ENCODE measurements at places on chromosomes 16 and 17.

DNA sequence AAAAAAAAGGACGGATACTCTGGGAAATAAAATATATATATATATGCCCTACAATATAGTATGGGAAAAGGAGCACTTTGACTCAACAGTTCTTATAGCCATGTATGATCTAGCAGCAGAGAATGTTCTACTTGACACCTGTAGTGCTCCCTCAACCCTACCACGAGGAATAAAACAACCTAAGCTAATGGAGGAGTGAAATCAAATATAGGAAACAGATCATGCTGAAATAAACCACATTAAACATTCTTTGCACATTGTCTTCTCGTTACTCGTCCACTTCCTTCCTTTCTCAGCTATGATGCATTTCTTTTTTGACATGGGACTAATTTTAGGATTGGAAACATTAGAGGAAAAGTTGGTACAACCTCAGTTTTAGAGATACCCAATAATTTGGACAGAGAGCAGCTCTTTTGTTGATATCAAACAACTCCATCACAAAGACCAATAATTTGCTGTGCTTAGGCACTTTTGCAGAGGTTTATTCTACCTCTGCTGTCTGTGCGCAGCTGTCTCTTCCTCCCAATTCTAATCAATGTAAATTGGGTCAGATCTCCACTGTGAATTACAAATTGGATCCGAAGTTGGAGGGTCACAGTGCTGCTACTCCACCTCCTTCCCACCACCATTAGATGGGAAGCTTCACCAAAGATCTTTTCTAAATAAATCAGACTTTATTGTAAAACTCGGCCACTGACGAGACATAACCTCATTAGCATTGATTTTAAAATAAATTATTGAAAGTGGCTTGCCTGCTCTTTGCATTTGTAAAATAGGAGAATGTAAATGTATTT, 65.8 kb downstream of the SNX11 start:
- no peak for DNase-seq

- no peak for DNase-seq
Measured at GRCh38 chr16:74997042-74997491, 1.8 kb upstream of the ZNRF1 start.

DNA sequence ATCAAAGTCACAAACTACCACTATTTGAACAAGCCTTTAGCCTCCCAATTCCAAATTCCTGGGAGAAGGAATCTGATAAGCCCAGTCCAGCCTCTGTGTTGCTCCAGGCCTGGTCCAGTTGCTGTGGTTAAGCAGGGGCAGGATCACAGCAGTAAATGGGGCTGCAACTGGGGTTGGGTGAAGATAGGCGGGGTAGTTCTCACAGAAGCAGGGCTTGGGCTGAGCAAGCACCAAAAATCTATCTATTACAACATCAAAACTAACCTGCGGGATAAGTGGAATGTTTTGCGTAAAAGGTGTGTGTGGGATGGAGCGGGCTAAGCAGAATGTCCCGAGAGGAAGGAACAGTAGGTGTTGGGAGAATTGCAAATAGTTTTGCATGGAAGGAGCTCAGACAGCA, 23.0 kb upstream of the RNF135 start:
- no peak for DNase-seq

DNA sequence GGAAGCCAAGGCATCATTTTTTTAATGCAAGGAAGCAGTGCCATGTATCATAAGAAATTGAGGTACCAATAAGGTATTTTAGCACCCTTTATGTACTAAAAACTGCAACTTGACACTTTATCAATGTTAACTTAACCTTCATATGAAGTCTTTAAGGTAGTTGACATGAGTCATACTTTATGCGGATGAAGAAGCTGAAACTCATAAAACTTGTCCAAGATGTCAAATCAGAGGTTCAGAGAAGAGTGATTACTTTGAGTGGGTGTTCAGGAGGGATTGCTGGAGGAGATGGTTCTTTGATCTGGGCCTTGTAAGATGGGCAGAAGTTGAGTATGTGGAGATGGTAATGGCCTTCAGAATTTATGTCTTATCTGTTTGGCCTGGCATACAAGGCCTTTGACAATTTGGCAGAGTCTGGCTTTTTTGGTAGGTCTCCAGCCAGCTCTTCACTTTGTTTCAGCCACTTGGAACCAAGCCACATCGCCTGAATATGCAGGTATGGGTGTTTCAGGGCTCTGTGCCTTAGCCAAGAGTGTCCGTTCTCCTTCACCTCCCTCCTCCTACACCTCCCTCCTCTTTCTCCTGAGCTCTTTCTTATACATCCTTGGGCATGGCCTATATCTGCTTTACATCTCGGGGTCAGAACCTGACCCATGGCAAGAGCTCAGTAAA, 23.7 kb downstream of the YPEL2 start:
- DNase-seq = no peak

DNA sequence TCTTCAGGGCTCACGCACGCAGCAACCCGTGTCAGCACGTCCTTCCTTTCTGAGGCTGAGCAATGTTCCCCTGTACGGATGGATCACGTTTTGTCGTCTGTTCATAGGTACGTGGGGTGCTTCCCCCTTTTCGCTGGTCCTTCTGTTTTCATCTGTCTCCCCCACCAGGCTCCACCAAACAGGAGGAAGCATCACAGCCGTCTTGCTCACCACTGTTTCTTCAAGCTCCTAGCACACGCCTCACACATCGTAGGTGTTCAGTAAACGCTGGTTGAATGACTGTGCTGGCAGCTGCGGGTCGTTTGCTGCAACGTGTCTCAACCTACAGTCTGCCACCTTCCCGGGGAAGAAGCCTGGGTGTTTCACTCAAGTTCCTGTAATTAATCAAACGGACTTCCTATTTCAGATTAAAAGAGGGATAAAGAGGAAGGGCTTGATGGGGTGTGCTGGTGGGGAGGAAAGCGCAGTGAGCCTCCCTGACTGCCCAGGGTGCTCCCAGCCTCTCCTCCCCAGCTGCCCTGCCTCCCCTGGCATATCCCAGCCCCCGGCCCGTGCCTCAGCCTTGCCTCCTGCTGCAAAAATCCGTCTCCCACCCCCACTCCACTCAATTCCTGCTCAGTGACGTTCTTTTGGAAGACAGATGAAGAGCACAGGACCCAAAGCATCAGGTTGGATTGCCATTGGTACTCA, 76.7 kb upstream of the DOC2B start:
- DNase-seq = no peak

GRCh38 chr17:83186226-83186625, 106.8 kb downstream of the METRNL start:
- no peak for DNase-seq

- DNase-seq = no peak
Measured at GRCh38 chr16:86663685-86664521, 85.6 kb downstream of the FOXL1 start.

DNA sequence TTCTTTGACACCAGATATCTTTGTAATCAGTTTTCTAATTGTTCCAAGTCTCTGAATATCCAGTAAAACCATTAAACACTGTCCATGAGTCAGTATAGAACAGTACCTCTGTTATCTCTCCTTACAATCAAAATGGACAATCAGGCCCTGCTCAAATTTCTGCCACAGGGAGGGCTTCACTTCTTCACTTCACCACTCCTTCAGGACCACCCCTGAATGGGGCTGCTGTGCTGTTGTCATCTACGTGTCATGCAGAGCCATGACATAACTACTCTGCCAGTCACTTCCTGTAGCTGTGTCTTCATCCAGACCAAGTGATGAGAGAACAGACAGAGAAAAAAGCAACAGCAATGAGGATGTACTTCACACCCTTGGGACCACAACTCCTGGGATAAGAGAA, 116.9 kb downstream of the TANC2 start:
- DNase-seq = no peak

GRCh38 chr17:41907185-41907556, 11.6 kb downstream of the ACLY start:
- DNase-seq = no peak

DNA sequence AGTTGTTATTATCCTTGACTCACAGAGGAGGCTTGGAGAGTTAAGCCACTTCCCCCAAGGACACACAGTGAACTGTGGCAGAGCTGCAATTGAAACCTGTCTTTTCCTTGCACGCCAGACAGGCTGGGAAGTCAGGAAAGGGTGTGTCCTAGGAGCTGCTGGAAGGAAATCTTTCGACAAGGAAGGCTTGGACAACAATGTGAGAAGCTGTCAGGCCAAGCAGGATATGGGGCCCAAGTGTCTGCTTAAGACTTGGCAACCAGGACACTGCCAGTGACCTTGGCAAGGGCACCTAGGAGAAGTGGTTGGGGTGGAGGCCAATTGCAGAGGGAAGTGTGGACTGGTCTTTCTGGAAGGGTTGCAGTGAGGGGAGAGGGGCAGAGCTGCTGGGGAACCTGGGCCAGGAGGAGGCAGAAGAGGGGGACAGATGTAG, 2.1 kb upstream of the CAMKK1 start:
- DNase-seq = no peak

GRCh38 chr16:57373117-57373947, 1.0 kb downstream of the CX3CL1 start:
- DNase-seq = no peak

DNA sequence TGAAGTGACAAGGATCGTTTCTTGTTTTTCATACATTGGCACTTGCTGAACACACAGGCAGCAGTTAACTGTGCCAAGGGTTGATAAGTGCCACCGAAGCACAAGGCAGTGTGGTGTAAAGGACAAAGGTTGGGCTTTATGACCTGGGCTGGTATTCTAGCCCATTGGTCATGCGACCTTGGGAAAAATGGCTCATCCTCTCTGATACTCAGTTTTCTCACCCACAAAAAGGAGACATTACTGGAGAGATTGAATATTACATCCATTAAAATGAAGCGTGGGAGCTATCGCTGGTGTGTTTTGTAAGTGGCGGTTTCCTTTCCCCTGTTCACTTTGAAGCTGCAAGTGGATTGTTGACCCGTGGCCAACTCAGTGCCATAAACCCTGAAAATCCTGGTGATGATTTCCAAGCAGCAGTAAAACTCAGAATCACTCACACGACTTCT, 216.9 kb downstream of the HAPSTR1 start:
- no peak for DNase-seq

GRCh38 chr17:50013079-50013478, 18.1 kb upstream of the DLX3 start:
- DNase-seq = no peak

DNA sequence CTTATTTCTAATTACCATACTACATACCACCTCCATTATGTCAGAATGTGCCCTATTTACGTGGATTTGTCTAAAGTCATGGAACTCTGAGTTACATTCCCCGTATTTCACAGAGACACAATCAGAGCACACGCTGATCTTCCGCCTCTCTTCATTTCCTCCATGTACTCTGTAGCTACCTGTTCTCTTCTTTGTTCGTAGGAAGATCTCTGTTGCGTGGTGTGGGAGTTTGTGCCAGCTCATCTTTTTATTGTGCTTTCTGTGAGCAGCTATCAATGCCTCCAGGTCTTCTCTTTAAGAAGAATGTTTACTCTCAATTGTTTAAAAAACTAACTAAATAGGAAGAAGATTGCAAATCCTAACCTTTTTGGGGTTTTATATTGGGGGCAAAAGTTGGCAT, 26.9 kb downstream of the NLRC5 start:
- DNase-seq = no peak

GRCh38 chr16:5398203-5398602, 300.6 kb upstream of the EEF2KMT start:
- no peak for DNase-seq

DNA sequence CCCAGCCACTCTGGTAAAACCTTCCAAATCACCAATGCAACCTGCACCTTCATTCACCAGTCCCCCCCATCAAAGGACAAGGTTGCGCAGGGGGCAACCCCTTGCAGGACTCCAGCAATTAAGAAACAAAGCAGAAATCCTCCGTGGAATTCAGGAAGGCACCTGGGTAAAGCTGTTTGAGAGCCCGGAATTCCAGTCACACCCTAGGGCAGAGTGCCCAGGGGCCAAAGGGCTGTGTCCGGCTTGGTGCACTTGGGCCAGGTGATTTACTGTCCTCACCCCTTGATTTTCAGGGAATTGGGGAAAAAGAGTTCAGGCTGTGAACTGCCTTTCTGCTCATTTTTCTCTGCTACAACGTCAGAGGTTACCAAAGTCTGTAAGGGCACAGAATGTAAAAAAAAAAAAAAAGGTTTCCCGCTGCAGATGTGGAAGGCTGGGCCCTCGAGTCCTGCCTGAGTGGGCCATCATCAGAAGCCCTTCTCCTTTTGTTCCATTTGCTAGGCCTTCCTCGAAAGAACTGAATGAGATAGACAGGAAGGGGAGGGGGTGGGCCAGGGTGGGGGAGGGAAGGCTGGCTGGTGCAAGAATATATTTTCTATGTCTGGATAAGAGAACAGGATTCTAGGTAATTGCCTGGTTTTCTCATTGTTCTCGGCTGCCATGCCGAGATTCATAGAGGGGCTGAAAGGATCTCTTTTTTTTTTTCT, 266.5 kb upstream of the PSMD7 start:
- no peak for DNase-seq

- DNase-seq = no peak
Measured at GRCh38 chr16:85908889-85909589, 10.1 kb downstream of the IRF8 start.

- DNase-seq = no peak
Measured at GRCh38 chr17:31415004-31415454, 23.6 kb downstream of the RAB11FIP4 start.

DNA sequence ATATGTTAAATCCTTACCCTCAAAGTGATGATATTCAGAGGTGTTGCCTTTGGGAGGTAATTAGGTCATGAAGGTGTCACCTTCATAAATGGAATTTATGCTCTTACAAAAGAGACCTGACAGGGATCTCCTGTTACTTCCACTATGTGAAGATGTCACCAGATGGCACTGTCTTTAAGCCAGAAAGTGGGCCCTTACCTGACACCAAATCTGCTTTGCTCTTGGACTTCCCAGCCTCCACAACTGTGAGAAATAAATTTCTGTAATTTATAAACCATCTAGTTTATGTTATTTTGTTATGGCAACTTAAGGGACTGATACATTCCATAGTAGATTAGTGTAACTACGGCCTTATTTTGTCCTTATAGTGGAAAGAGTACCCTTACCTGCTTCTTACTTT, 358.3 kb upstream of the SALL1 start:
- DNase-seq = no peak

DNA sequence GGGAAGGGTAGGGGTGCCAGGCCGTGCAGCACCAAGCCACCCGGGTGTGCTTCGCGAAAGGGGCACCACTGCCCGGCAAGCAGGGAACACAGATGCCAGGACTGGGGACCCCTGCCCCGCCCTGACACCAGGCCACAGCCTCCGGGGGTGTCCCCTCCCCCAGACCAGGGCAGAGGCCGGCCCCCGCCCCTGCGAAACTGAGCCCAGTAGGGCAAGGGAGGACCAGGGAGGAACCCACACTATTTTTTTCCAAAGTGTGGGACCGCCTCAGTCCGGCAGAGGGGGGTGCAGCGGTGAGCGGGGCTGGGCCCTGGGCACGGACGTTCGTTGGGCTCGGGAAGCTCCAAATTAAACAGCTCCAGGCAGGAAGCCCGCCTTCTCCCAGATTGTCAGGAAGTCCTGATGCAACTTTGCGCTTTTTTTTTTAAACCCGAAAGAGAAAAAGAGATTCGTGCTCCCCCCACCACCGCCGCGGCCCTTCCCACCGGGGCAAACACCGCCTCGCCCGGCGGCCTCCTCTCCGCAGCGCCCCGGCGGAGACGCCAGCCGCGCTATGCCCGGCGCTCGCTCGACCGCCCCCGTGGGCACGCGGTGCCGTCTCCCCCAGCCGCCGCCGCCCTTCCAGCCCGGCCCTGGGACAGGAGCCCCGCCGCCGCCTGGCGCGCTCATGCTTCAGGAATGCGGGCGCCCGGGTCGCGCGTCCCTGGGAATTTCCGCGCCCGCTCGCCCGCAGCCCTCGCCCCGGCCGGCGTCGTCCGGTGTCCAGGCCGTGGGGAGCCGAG, 755 bp downstream of the PIEZO1 start:
- no peak for DNase-seq

Data from memory B cell (primary cell).